ENCODE measurements at places on chromosomes 3 and 15.

DNA sequence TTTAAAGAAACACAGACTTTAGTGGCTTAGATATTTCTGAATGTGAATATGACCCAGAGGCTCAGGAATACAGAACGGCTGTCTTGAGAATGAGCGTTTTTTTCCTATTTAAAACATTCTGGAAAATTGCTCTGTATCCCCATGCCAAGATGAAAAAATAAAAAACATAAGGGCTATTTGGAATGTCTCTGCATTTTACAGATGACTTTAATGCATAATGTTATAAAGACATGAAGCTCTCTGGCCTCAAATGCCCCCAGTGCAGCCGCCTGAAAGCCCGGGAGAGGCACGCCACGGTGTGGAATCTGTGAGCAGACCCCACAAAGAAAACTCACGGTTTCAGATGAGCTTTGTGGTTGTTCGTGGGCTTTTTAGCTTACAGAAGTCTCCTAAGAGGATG is 322.5 kb upstream of the ICE2 start:
- DNase-seq, result no peak
- peaks cover 27% of the 10 kb centered on the region for H3K4me1 ChIP-seq
- peak overlapping the region; percentile 92 for H3K27ac ChIP-seq

- peaks cover 89% of the 10 kb centered on the region for H3K27me3 ChIP-seq
- DNase-seq, result no peak
- H3K27ac ChIP-seq, result no peak overlapping the region
- H3K4me3 ChIP-seq, result peak overlapping the region; percentile 54
Measured at GRCh38 chr3:138943724-138944653, 2.9 kb downstream of the FOXL2 start.

GRCh38 chr3:169362301-169362700 is 301.2 kb downstream of the MECOM start:
- H3K27me3 ChIP-seq, result no peaks in the 10 kb centered on the region
- no peaks in the 10 kb centered on the region for H3K36me3 ChIP-seq
- DNase-seq, result no peak
- no peaks in the 10 kb centered on the region for H3K4me1 ChIP-seq

DNA sequence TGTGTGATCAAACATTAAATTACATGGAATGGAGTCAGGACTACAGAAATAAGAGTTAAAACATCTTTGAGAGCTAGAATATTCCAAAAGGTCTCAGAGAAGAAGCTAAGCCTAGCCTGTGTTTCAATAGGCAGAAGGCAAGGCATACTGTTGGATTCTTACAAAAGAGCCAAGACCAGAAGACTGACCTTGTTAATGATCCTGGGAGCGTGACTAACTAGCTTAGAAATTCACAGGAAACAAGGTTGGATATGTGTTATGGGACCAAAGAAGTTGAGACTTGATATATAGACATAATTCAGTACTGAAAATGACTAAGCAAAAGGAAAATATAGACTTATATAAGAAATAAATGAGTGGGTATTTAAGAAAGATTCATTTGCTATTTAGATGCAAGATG is 50.1 kb downstream of the FEZF2 start:
- no peak overlapping the region for H3K27ac ChIP-seq
- no peak for DNase-seq
- no peak overlapping the region for H3K4me3 ChIP-seq
- peaks cover 3% of the 10 kb centered on the region for H3K4me1 ChIP-seq

DNA sequence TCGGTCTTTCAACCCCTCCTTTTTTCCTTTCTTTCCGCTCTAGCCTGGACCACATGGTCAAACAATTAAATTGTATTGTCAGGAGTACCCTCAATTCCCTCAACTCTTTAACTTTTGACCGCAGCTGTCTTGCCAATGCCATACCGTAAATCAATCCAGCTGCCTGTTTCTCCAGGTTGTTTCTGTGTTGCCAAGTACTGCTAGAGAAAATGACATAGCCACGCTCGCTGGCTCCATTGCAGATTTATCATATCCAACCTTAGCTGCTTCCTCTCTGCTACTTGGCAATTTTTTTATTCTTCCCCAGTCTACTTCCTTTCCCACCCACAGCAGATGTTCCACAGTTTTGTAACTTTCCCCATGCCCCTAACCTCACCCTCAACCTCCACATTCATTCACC is 60.0 kb downstream of the ZNF385D start:
- no peaks in the 10 kb centered on the region for H3K4me1 ChIP-seq
- H3K4me3 ChIP-seq, result no peak overlapping the region
- H3K27ac ChIP-seq, result no peak overlapping the region
- no peak for DNase-seq
- no peaks in the 10 kb centered on the region for H3K27me3 ChIP-seq

DNA sequence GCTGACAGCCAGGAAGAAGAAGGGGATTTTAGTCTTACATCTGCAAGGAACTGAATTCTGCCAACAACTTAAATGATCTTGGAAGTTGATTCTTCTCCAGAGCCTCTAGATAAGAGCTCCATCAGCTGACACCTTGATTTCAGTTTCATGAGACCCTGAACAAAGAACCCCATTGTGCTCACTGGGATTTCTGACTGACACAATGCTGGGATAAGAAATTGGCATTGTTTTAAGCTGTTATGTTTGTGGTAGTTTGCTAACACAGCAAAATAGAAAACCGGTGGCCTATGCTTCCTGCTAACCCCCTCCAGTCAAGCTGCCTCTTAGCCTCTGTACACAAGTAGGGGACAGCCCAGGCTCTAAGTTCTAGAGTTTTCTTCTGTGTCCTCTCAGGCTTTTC is 36.2 kb downstream of the MASP1 start:
- H3K36me3 ChIP-seq, result no peaks in the 10 kb centered on the region
- H3K4me1 ChIP-seq, result no peaks in the 10 kb centered on the region
- H3K27me3 ChIP-seq, result peaks cover 30% of the 10 kb centered on the region
- no peak overlapping the region for H3K4me3 ChIP-seq

- no peaks in the 10 kb centered on the region for H3K27me3 ChIP-seq
- peaks cover 49% of the 10 kb centered on the region for H3K36me3 ChIP-seq
- H3K4me1 ChIP-seq, result peaks cover 19% of the 10 kb centered on the region
- DNase-seq, result no peak
- H3K4me3 ChIP-seq, result no peak overlapping the region
Measured at GRCh38 chr3:152350139-152350538, 81.4 kb downstream of the MBNL1 start.

- no peak overlapping the region for H3K4me3 ChIP-seq
- H3K4me1 ChIP-seq, result peaks cover 4% of the 10 kb centered on the region
- H3K36me3 ChIP-seq, result no peaks in the 10 kb centered on the region
- no peak for DNase-seq
Measured at GRCh38 chr3:194801461-194802432, 116.1 kb downstream of the FAM43A start.

GRCh38 chr3:40718681-40719080 is 193.9 kb downstream of the ZNF621 start:
- H3K27ac ChIP-seq, result no peak overlapping the region
- no peaks in the 10 kb centered on the region for H3K4me1 ChIP-seq
- H3K36me3 ChIP-seq, result no peaks in the 10 kb centered on the region
- no peak for DNase-seq
- H3K27me3 ChIP-seq, result peaks cover 27% of the 10 kb centered on the region

DNA sequence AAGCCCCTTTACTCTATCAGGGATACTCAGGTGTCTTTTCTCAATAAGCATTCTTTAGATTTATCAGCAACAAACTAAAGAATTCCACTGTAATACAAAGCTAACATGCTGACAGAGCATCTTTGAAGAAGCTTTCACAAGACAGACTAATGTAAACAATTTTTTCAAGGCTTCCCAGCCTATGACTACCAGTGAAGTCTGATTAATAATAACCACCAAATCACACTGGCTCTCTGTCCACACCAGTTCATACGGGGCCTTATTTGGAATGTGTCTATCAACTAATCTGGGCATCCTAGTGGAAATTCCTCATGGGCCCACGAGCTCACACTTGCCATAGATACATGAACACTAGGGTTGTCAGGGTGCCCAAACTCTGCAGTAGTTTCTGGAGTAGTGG is 84.5 kb downstream of the EFL1 start:
- H3K36me3 ChIP-seq, result peaks cover 7% of the 10 kb centered on the region
- peak overlapping the region; percentile 27 for H3K27ac ChIP-seq
- H3K27me3 ChIP-seq, result no peaks in the 10 kb centered on the region
- H3K4me3 ChIP-seq, result no peak overlapping the region

GRCh38 chr3:40223856-40224255 is 85.7 kb upstream of the EIF1B start:
- H3K27me3 ChIP-seq, result no peaks in the 10 kb centered on the region
- H3K4me3 ChIP-seq, result no peak overlapping the region
- H3K27ac ChIP-seq, result no peak overlapping the region
- no peaks in the 10 kb centered on the region for H3K4me1 ChIP-seq

GRCh38 chr3:167626490-167626889 is 27.3 kb downstream of the WDR49 start:
- peaks cover 5% of the 10 kb centered on the region for H3K27me3 ChIP-seq
- H3K4me3 ChIP-seq, result no peak overlapping the region
- no peak for DNase-seq
- no peak overlapping the region for H3K27ac ChIP-seq

- peak overlapping the region; percentile 93 for H3K27ac ChIP-seq
- H3K4me3 ChIP-seq, result no peak overlapping the region
Measured at GRCh38 chr3:171257251-171258203, 202.7 kb downstream of the TNIK start.

- H3K4me1 ChIP-seq, result peaks cover 16% of the 10 kb centered on the region
- DNase-seq, result no peak
- no peaks in the 10 kb centered on the region for H3K36me3 ChIP-seq
- no peak overlapping the region for H3K27ac ChIP-seq
- no peak overlapping the region for H3K4me3 ChIP-seq
Measured at GRCh38 chr3:9173445-9173844, 76.0 kb downstream of the SRGAP3 start.

- H3K4me1 ChIP-seq, result peaks cover 20% of the 10 kb centered on the region
- no peak for DNase-seq
- H3K4me3 ChIP-seq, result no peak overlapping the region
- H3K27me3 ChIP-seq, result no peaks in the 10 kb centered on the region
Measured at GRCh38 chr3:156661155-156661554, 13.2 kb upstream of the TIPARP start.

GRCh38 chr3:124552224-124552623 is 178.0 kb upstream of the UMPS start:
- no peak overlapping the region for H3K4me3 ChIP-seq
- H3K27me3 ChIP-seq, result peaks cover 53% of the 10 kb centered on the region
- no peak overlapping the region for H3K27ac ChIP-seq

- no peak for DNase-seq
- no peak overlapping the region for H3K4me3 ChIP-seq
- H3K27me3 ChIP-seq, result peaks cover 7% of the 10 kb centered on the region
Measured at GRCh38 chr3:195839260-195840010, 27.7 kb upstream of the MUC4 start.

DNA sequence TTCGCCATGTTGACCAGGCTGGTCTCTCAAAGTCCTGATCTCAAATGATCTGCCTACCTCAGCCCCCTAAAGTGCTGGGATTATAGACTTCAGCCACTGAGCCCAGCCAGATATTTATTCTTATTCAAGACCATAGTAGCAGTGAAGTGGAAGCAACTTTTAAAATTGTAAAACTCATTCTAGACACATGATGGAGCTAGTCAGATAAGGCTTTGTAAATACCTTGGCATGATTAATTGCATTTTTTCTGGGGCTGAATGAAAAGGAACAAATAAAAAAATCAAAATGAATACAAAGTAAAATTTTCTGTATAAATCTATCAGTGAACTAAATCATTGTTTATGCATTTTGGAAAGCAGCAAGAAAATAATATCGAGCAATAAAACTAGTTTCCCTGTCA is 4.1 kb upstream of the MYO1E start:
- DNase-seq, result no peak
- H3K27ac ChIP-seq, result no peak overlapping the region
- peaks cover 31% of the 10 kb centered on the region for H3K27me3 ChIP-seq

GRCh38 chr3:127629467-127630403 is 750 bp downstream of the PODXL2 start:
- DNase-seq, result peak; percentile 56
- peaks cover 8% of the 10 kb centered on the region for H3K36me3 ChIP-seq
- H3K27ac ChIP-seq, result peak overlapping the region; percentile 89
- H3K4me1 ChIP-seq, result peaks cover 46% of the 10 kb centered on the region
- peak overlapping the region; percentile 88 for H3K4me3 ChIP-seq

DNA sequence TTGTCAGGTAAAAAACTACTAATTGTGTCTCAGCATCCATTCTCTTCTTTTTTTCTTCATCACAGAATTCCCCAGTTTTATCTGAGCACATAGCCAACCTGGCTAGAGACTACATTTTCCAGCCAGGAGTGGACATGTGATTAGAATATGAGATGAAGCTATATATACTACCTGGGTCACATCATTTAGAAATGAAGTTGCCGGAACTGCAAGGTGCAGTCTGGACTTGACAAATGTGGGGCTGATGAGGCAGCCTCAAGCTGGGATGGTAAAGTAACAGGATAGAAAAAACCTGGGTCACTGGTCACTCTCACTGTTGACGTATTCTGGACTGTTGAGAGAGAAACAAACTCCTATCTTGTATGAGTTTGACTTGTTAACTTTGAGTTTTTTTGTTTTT is 99.6 kb downstream of the STRIT1 start:
- H3K27me3 ChIP-seq, result no peaks in the 10 kb centered on the region
- no peak overlapping the region for H3K4me3 ChIP-seq
- no peak for DNase-seq
- no peaks in the 10 kb centered on the region for H3K4me1 ChIP-seq
- no peak overlapping the region for H3K27ac ChIP-seq

DNA sequence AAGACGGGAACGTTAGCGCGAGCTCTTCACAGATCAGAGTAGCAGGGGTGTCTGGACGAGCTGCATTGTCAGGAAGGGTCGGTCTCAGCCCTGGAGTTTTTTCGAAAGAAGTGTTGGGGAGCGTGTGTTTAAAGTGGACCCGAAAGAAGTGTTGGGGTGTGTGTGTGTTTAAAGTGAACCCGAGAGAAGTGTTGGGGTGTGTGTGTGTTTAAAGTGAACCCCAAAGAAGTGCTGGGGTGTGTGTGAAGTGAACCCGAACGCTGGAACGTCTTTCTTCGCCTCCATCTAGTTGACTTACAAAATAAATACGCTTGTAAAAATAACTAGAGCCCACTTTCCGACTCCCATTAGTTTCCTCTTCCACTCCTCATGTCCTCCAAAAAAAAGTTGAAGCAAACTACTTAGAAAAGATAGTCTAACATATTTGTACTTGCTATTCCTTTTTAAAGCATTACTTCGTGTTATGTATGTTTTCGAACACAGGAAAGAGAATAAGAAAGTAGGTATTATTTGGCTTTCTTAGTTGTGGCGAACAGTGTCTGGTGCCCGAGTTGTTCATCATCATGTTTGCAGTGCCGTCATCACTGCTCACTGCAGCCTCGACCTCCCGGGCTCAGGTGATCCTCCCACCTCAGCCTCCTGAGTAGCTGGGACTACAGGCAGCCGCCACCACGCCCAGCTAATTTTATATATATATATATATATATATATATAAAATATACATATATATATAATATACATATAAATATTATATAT is 1.0 kb downstream of the LRCH3 start:
- no peak for DNase-seq
- no peaks in the 10 kb centered on the region for H3K27me3 ChIP-seq
- peak overlapping the region; percentile 98 for H3K27ac ChIP-seq
- H3K4me3 ChIP-seq, result peak overlapping the region; percentile 84

- H3K27me3 ChIP-seq, result peaks cover 67% of the 10 kb centered on the region
- DNase-seq, result peak; percentile 33
- no peaks in the 10 kb centered on the region for H3K36me3 ChIP-seq
Measured at GRCh38 chr3:68876112-68876713, 56.1 kb downstream of the TAFA4 start.

- no peak overlapping the region for H3K4me3 ChIP-seq
- DNase-seq, result no peak
- no peaks in the 10 kb centered on the region for H3K36me3 ChIP-seq
- H3K27me3 ChIP-seq, result no peaks in the 10 kb centered on the region
- H3K4me1 ChIP-seq, result no peaks in the 10 kb centered on the region
Measured at GRCh38 chr3:20945892-20946291, 759.9 kb upstream of the SGO1 start.

- no peaks in the 10 kb centered on the region for H3K36me3 ChIP-seq
- no peak overlapping the region for H3K27ac ChIP-seq
- no peak overlapping the region for H3K4me3 ChIP-seq
- no peak for DNase-seq
- no peaks in the 10 kb centered on the region for H3K27me3 ChIP-seq
- no peaks in the 10 kb centered on the region for H3K4me1 ChIP-seq
Measured at GRCh38 chr15:95021816-95022215, 790.5 kb downstream of the MCTP2 start.
